ENCODE measurements at places on chromosomes 5 and 9.
A peak's percentile ranks its signal among the peaks of the same experiment; 100 is the strongest.

- no peak for DNase-seq
Measured at GRCh38 chr5:149363936-149364335, 6.1 kb downstream of the PCYOX1L start.

DNA sequence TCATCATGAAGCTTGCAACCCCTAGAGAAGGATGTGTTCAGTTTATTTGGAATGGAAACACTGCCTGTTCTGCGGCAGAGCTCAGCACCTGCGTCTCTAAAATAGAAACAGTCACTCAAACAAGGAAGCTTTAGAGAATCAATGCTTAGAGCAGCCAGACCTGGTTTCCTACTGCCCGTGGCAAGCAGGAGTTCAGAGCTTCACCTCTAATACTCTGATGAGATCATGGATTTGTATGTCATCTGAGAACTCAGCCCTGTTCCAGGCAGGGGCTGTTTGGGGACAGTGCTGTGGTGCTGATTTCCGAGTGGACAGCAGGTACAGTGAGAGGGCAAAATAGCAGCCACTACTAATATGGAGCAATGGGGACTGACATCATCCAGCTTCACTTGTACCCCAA is 236.0 kb upstream of the IRX1 start:
- DNase-seq = no peak

DNA sequence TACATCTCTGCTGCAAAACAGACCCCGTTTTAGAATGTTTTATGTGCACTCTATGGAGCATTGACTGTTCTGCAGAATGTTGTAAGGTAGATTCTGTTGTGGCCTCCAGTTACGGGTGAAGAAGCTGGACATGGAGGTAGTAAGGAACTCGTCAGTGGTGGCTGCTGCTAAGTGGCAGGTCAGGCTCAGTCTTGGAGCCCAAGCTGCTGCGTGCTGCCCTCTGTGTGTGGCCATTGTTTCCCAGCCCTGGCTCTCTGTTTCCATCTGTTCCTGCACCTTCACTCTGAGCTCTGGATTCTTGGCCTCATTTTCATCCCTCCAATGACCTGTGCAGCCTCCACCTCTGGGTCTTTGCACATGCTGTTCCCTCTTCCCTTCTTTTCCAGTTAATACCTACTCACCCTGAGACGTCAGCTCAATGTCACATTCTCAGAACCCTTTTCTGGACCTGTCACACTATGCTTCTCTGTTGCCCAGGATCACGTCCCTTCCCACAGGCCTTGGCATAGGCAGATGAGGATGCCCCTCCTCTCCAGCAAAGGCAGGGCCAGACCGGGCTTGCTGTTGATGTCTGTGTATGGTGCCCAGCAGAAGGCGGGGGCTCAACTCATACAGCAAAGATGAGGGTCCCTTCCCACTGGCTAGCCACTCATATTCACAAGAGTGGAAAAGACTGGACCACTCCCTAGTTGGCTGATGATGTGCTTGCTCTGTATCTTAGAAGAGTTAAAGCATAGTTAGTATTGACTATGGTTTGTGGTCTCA is 97.6 kb downstream of the TENT4A start:
- no peak for DNase-seq

GRCh38 chr9:78582821-78583220 is 285.9 kb downstream of the PSAT1 start:
- no peak for DNase-seq

- DNase-seq = peak; percentile 92
Measured at GRCh38 chr9:131635285-131635684, 90.0 kb downstream of the PRRT1B start.

DNA sequence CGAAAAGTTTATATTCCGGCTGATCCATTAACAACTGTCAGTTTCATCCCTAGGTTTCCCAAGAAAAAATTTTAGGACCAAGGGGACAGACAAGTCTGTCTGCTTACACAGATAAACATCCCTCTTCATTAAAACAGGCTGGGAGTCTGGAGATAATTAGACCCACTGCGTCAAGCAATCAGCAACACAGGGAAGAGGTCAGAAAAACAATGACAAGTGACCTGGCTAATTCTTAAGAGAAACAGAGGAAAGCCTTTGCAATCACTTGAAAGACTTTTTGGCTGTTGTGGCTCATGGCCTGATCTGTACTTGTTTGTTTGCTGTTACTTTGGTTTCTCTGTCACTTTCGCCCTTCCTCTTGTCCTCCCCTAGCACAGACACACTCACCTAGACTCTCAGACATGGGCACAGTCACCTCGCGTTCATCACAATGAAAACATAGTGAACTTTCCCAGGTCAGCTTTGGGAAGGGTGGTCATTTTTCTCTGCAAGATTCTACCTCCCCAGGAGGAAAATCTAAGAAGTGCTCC is 2.9 kb upstream of the CCDC192 start:
- DNase-seq = no peak

GRCh38 chr9:133327834-133328484 is 8.0 kb downstream of the SURF6 start:
- no peak for DNase-seq

DNA sequence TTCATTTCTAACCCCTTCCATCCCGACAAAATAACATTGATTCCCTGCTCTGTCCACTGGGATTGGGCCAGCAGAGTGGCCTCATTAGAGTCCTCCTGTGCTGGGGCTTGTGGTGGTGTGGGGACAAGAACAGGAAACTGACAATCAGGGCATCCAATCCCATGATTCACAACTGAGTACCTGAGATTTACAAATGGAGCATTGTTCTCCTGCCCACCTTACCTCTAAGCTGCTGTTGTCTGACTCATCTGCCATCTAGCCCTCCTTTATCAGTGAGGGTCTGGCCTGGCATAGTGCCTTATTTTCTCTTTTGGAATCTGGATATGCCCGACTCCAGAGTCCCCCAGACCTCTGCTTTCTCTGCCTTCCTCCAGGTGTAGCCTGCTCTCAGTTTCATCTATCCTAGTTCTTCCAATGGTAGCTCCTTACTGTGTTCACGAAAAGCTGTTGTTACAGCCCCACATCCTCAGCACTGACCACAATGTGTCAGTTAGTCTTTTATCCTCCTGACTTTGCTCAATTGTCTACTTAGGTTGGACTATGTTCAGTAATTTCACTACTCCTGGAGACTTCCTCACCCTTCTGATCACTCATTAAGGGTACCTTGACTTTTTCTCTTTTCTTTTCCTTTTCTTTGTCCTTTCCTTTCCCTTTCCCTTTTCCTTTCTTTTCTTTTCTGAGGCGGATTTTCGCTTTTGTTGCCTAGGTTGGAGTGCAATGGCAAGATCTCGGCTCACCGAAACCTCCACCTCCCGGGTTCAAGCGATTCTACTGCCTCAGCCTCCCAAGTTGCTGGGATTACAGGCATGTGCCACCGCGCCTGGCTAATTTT is 13.4 kb downstream of the WNT8A start:
- DNase-seq = no peak

GRCh38 chr9:128022886-128023285 is 42.1 kb upstream of the EEIG1 start:
- no peak for DNase-seq

DNA sequence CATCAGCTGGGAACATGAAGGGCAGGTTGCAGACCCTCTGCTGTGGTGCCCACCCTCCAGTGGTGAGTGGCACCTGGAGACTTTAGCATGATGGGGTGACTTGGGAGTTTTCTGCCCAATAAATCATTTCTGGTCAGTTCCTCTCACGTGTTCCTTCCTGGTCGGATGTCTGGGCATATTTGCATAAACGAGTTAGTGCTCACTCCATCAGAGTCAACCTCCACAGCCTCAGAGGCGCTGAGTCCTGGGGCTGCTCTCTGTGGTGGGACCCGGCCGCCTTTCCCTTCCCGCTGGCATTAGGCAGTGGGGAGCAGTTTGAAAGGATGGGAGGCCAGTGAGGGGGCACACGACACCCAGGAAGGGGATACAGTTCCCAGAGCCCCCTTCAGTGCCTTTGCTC is 114.0 kb upstream of the FCN2 start:
- no peak for DNase-seq

DNA sequence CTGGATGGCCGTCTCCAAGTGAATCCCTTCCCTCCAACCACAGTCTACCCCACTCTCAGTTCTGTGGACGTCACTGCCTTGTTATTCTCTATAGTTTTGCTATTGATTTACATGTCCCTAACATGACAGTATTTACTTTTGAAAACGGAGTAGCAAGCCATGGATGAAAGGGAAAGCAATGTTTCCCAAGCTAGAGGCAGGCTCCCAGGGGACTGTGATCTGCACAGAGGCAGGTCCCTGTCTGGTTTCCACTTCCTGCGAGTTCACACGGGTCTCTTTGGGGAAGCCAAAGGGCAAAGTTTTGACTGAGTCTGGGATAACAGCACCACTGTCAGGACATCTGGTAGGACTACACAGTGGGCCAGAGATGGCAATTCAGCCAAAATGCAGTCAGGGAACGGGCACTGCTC is 12.7 kb downstream of the C9orf153 start:
- no peak for DNase-seq

DNA sequence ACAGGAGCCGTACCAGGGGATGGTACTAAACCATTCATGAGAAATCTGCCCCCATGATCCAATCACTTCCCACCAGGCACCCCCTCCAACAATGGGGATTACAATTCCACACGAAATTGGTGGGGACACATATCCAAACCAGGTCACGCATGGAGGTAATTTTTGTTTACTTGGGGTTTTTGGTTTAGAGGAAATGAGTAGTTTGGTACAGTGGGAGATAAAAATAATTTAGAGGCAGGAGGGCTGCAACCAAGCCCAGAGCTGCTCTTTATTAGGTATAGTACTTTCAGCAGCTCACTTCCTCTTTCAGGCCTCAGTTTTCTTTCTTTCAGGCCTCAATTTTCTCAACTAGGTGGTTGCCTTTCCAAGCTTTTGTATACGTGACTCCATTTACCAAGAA is 23.2 kb downstream of the PRUNE2 start:
- DNase-seq = no peak

DNA sequence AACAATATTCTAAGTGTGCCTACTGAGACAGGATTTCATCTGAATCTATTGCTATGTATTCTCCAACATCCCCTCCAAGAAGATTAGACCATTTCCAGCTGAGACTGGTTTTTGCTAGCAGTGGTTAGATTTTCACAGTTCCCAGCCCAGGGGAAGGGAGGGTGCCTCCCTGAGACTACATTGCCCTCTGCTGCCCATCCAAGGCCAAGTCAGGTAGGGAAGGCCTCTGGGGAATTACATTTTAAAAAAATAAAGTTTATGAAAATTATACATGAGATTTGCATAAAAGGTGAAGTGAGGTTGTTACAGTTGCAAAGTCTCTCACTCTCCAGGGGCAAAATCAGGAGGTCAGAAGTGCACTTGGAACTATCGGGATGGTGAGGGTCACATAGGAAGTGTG is 28.0 kb upstream of the SYK start:
- no peak for DNase-seq

DNA sequence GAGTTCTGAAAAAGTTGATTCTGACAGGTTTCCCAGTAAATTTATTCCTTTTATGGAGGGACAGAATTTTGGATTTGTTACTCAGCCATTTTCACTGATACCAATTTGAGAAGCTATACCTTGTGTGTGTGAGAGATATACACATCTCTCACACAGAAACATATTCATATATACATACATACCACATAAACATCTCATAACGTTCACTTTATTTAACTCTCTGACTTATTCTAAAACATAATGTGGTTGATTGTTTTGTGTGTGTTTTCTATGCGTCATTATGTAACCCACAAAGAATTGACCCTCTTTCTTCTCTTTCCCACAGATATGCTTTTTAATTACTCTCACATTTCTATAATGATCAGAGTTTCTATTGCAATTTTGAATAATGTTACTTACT is 570.8 kb upstream of the TLE4 start:
- DNase-seq = no peak

DNA sequence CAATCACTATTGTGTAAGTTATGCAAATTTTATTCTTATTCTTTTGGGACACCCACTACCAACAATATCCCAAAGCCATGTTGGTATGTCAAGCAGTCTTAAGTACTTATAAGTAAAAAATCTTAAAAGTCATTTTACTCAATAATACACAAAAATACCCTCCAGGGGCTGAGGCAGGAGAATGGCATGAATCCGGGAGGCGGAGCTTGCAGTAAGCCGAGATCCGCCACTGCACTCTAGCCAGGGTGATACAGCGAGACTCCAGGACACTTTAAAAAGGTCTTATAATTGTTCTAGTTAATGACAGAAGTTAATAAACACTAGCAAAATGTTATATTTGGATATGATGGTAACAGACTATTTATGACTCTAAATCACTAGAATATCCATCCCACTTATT is 16.8 kb downstream of the CLINT1 start:
- DNase-seq = no peak

DNA sequence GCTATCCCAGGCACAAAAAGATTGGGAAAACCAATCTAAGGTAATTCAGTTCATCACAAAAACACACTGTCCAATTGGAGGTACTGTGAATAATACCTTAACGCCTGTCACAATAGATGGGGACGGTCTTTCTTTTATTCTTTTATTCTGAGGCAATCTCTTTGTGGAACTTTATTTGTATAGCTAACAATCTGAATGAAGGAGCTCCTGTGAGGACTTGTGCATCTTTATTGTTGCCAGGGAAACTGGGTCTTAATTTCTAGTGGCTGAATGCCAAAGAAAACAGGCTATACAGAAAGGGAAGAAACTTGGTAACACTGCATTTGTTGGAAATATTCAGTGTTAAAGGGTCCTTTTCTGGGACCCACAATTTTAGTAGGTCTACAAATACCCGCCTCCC is 546.9 kb upstream of the C9orf72 start:
- DNase-seq = no peak

- no peak for DNase-seq
Measured at GRCh38 chr5:126872561-126873354, 95.8 kb downstream of the LMNB1 start.

GRCh38 chr5:132086277-132086794 is 12.7 kb downstream of the CSF2 start:
- no peak for DNase-seq

GRCh38 chr5:107067395-107067794 is 603.3 kb downstream of the EFNA5 start:
- DNase-seq = no peak

- DNase-seq = no peak
Measured at GRCh38 chr5:28523416-28523815, 1485.0 kb upstream of the CDH9 start.

GRCh38 chr9:19641046-19641445 is 147.8 kb downstream of the SLC24A2 start:
- DNase-seq = no peak

DNA sequence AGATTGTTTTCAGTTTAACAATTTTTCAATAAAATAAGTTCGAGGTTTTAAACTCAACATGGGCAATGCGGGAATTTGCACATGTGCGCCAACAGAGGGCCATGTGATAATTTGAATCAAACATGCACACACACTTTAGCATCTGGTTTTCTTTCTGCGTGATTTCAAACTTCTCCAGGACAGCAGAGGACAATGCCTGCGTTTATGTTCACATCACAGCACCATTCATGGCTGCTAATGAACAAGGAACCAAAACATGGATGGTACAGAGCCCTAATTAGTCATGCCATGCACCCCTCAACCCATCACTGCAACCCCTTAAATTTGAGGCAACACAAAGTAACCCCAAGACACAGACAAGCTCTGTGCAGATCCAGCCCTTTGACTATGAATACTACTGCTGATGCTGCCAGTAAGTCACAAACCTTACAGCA is 2.8 kb downstream of the SHC3 start:
- no peak for DNase-seq
